ENCODE measurements at places on chromosomes 12 and 14. TPM values are rescaled to one million over a fixed set of nuclear protein-coding genes. Genes with fewer than 3 reads are reported as not detected.
A peak's percentile ranks its signal among the peaks of the same experiment; 100 is the strongest.

GRCh38 chr14:82488473-82488872 lies 954.8 kb upstream of the SEL1L start:
- no peak for DNase-seq

- DNase-seq = peak; percentile 81
Observed at GRCh38 chr14:75542588-75543091, 20.4 kb downstream of the BATF start.

UNC119B gene
- 92.9 TPM for total RNA-seq

DNAI7 gene
- total RNA-seq = 2.1 TPM

ZNF740 gene
- total RNA-seq = 16.2 TPM

DNA sequence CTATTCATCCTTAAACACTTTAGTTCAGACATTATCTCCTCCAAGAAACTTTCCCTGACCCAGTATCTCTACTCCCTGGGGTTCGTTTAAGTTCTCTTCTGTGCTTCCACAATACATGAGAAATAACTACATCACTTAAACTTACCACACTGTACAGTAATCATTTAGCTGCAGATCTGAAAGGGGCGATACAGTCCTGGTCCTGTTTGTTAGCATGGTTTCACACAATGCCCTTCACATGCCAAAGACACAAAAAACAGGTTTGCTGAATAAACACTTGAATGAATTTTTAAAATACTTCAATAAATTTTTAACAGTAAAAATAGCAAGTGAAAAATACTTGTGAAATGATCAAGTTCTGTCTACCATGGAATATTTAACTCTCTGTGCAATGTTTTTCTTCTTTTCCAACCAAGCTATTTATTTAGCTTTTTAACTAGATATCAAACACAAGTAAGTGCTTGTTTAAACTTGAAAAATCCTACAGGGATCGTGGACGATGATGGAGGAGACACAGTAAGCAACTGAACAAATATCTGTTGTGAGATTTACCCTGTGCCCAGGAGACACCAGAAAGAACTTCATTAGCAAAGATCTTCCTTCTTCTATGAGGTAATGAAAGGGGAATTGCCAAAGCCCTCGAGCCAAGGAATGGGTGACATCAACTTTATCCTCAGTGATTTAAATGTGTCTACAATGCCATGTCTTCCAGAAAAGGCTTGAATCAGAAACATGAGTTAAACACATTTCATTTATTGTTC lies 255.6 kb upstream of the GRIP1 start:
- DNase-seq = no peak

DNA sequence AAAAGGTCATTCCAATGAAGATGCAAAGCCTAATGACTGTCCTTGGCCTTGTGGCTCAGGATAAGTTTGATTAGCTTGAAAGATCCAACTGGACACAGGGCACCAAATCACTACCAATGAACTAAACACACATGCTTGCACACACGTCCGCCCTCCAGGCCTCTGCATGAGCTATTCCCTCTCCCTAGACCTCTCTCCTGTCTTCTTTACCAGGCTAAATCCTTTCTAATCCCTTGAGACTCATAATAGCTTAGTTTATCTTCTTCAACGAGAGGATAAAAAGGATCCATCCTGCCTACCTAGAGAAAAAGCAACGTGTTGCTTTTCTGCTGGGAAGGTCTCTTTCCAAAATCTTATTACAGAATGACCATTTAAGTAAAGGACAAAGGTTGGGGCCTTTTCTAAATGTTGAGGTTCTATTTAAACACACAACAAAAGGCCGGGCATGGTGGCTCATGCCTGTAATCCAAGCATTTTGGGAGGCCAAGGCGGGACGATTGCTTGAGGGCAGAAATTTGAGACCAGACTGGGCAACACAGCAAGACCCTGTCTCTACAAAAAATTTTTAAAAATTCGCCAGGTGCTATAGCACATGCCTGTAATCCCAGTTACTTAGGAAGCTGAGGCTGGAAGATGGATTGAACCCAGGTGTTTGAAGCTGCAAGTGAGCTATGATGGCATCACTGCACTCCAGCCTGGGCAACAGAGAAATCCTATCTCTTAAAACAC lies 22.4 kb downstream of the PXN start:
- peak; percentile 40 for DNase-seq

GRCh38 chr14:61240206-61240605 lies 40.9 kb downstream of the TMEM30B start:
- DNase-seq = no peak

- DNase-seq = no peak
Observed at GRCh38 chr14:105461903-105462302, 12.7 kb upstream of the CRIP2 start.

DNA sequence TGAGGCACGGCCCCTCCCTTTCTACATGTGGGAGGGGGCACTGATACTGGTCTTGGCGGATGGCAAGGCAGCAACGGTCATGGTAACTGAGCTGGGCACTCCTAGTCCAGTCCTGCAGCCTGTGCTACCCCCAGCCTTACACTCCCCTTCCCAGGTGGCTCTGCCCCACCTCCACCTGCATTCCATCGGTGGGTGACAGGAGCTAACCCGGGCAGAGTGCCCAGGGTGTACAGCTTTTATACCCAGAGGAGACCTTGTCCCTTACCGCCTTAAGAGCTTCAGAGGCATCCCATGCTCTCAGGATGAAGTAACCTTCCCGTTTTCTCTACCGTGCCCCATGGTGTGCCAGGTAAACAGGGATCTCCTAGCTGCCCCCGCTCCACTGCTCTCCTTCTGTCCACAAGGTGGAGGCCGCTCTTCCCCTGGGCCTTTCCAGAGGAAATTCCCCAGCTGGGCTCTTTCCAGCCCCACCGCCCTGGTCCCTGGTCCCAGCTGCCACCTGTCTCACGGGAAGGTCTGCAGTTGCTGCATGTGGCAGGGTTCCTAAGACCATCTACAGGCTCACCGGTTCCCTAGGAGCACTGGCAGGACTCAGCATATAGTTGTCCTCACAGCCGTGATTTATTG lies 20.5 kb downstream of the BRI3BP start:
- DNase-seq = no peak

- no peak for DNase-seq
Observed at GRCh38 chr14:105161309-105161708, 7.3 kb downstream of the JAG2 start.

GRCh38 chr12:15244341-15244740 lies 23.1 kb upstream of the RERG start:
- DNase-seq = no peak

PDZRN4 gene
- 1.3 TPM for total RNA-seq

DNA sequence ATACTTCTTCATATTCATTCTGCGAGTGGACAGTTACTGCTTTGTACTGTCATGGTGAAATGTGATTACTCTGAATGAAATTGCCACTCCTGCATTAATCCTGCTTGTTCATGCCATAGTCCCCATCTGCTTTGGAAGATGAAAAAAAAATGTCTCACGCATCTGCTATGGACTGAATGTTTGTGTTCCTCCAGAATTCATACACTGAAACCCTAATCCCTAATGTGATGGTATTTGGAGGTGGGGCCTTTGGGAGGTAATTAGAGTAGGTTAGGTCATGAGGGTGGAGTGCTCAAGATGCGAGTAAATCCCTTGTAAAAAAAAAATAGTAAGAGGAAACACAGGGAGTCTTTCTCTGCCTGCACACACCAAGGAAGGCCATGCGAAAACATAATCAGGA lies 427.2 kb downstream of the TMTC2 start:
- DNase-seq = no peak

GRCh38 chr14:68820999-68821683 lies 28.3 kb upstream of the ZFP36L1 start:
- DNase-seq = no peak

CLEC4D gene
- total RNA-seq = not detected

SLC2A3 gene
- 52.4 TPM for total RNA-seq

TGM1 gene
- 1.4 TPM for total RNA-seq

GRCh38 chr14:90132821-90133570 lies 71.2 kb downstream of the KCNK13 start:
- no peak for DNase-seq

- DNase-seq = no peak
Observed at GRCh38 chr12:62714181-62714773, 220.7 kb downstream of the PPM1H start.

DNA sequence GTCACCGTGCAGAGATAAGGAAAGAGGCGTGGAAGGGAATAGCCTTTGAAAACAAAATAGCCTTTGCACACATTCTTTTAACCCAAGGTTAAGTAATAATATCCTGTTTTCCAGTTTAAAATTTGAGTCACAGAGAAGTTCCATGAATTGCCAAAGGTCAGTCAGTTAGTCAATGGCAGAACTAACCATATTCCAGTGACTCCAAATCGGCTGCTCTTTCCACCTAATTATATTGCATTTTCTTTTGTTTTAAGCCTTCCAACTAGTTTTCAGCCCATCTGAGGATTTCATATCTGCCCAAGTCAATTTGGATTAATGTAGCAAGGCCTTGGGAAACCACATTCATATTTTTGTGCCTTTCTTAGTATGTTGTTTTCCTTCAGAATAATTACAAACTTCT lies 373.0 kb downstream of the CCDC91 start:
- no peak for DNase-seq

DNA sequence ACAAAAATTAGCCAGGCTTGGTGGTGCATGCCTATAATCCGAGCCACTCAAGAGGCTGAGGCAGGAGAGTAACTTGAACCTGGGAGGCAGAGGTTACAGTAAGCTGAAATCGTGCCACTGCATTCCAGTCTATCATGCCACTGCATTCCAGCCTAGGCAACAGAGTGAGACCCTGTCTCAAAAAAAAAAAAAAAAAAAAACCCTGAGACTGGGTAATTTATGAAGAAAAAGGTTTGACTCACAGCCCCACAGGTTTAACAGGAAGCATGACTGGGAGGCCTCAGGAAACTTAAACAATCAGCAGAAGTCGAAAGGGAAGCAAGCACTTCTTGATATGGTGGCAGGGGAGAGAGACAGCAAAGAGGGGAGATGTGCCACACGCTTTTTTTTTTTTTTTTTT lies 123.2 kb downstream of the GXYLT1 start:
- DNase-seq = no peak

- DNase-seq = no peak
Observed at GRCh38 chr12:102816816-102817434, 100.1 kb downstream of the PAH start.

DNA sequence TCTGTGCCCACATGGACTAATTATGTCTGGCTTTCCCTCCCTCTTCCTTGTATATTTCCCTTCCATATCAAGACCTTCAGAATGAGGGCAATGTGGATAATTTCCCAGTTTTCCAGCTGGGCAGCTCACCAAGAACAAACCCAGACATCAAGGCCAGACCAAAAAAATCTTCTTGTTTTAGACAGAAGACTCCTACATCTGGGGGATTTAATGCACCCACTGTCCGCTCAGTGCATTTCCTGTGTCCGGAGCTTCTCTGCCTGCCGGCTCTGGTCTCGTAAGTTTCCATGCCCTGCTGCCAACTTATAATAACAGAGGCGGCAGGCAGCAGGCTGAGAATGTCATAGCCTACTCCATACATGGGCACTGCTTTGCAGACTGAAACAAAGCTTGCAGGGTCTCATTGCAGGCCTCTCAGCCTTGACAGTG lies 207.2 kb upstream of the BCL2L14 start:
- peak; percentile 62 for DNase-seq

- no peak for DNase-seq
Observed at GRCh38 chr12:8886502-8887284, 27.6 kb upstream of the PHC1 start.

DNA sequence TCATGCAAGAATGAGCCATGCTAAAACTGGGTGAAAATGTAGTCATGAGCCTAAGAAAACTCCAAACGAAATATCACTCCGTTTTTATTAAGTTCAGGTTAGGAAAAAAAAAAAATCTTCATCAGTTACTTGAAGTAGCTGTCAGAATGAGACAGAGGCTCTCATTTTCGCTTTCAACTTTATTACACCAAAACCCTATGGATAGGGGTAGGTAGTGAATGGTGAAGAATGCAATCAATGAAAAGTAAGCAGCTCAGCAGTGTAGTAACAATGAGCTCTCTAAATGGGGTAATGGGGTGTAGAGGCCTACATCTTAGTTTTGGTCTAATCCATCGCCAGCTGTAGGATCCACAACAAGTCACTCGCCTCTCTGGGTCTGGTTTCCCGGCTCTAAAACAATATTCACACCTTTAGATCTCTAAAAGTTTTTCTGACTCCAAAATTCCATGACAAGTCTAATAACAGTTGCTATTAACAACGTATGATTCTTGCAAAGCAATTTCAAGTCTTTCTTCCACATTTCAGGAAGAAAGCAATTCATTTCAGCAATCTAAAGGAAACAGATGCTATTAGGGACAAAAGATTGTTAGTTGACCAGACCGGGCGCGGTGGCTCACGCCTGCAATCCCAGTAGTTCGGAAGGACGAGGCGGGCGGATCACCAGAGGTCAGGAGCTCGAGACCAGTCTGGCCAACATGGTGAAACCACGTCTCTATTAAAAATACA lies 1.7 kb downstream of the BTBD7 start:
- peak; percentile 65 for DNase-seq

GPR132 gene
- 2.2 TPM for total RNA-seq

- peak; percentile 26 for DNase-seq
Observed at GRCh38 chr12:53327435-53328042, 6.1 kb upstream of the AAAS start.

DNA sequence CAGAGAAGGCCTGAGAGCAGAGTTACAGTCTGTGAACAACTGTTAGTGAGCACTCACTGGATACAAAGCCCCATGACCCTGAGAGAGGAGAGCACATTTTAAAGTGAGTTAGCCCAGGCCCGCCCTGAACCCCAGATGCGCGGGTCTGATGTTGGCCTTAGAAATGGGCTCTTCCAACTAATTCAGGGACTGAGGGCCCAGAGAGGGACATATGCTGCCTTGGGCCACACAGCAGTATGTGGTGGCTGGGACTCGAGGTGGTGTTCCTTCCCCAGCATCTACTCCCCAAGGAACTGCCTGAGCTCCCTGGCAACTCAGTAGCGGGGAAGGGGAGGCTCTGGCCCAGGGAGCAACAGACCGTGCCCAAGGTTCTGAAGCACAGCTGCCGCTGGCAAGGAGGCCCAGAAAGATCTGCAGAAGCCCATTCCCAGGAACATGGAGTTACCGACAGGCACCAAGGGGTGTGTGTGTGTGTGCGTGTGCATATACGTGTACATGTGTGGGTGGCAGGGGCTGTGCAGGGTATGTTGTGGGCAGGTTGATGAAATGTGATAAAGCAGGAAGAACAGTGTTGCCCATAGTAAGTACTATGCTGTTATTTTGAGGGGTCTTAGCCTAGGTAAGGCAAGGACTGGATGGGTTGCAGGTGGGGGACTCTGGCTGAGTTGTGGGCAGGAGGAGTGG lies 40.5 kb downstream of the KRT80 start:
- DNase-seq = no peak

DNA sequence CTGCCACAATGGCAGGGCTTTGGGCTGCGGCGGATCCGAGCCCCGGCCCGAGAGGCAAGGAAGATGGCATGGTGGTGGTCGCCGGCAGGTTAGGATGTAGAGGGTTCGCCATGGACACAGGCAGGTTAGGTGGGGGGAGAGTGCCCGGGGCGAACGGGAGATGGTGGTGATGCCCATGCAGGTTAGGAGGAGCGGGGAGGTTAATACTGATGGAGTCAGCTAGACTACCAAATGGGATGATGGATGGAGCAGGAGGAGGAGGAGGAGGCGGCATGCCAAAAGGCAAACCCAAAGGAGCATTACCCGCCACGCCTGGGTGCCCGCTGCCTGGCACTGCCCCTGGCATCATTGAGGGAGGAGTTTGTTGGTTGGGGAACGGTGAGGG lies 6.2 kb downstream of the MYL6 start:
- no peak for DNase-seq

All from adrenal gland (tissue), 19 donors.